ENCODE measurements at places on chromosomes 3 and 15. TPM values are rescaled to one million over a fixed set of nuclear protein-coding genes. Genes with fewer than 3 reads are reported as not detected.

- no peak for DNase-seq
These were observed 18.9 kb downstream of the EFCAB12 start for GRCh38 chr3:129409541-129409940.

GRCh38 chr3:186394566-186395217 lies 32.7 kb upstream of the DGKG start:
- DNase-seq, result no peak

- DNase-seq, result no peak
These were observed 31.1 kb upstream of the RNU6-1 start for GRCh38 chr15:67870868-67871408.

DNA sequence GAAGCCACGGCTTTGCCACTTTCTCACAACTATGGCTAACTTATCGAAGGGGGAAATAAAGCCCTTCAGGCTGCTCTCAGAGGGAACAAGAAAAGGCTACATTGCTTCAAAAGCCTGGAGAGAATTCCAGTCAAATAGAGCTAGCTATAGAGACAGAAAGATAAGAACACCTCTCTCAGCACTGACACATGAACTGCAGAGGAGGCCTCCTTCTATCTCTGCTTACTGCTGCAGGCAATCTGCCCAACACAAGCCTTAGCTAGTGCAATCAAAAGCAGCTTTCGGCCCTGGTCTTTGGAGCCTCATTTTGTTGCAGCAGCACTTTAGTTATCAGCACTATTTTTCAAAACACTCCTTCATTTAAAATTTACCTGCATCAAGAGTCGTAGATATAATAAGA lies 118.4 kb upstream of the ROBO1 start:
- DNase-seq, result no peak

DNA sequence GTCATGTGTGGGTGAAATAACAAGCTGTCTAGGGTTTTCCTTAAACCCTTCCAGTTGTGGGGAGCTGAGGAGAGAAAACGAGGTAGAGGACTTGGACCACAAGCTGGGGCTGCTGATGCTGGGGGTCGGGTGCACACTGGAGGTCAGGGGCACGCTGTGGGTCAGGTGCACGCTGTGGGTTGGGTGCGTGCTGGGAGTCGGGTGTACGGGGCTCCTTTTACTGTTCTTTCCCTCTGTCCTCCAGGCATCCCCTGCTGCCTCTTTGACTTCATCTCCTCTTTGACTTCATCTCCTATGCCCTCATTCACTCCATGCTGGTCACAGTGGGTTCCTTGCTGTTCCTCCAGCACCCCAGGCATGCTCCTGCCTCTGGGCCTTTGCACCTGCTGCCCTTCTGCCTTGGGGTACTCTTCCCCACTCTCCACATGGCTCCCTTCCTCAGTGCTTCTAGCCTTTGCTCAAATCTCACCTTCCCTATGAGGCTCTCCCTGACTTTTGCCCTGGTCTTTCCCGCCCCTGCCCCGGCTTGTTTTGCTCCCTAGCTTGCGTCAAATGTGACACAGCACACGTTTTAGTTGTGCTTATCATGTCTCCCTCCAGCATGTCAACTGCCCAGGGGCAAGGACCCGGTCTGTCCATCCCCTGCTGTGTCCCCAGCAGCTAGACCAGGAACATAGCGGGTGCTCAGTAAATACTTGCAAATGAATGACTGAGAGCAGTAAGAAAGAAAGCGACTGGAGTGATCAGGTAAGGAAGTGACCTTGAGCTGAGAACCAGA lies 45.4 kb downstream of the WNT7A start:
- no peak for DNase-seq

DNA sequence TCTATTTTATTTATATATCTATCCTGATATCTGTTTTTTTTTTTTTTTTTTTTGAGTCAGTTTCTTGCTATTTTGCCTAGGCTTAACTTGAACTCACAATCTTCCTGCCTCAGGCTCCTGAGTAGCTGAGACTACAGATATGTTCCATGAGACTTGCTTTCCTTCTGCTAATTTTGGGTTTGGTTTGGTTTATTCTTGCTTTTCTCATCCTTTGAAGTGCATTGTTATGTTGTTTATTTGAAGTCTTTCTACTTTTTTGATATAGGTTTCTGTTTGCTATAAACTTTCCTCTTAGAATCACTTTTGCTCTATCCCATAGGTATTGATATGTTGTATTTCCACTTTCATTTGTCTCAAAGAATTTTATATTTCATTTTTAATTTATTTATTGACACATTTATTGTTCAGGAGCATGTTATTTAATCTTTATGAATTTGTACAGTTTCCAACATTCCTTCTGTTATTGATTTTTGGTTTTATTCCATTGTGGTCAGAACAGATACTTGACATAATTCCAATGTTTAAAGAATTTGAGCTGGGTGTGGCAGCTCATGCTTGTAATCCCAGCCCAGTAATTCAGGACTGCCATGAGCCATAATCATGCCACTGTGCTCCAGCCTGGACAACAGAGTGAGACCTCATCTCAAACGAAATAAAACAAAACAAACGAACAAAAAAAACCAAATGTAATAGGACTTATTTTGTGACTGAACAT lies 62.3 kb upstream of the PLSCR4 start:
- no peak for DNase-seq

DNA sequence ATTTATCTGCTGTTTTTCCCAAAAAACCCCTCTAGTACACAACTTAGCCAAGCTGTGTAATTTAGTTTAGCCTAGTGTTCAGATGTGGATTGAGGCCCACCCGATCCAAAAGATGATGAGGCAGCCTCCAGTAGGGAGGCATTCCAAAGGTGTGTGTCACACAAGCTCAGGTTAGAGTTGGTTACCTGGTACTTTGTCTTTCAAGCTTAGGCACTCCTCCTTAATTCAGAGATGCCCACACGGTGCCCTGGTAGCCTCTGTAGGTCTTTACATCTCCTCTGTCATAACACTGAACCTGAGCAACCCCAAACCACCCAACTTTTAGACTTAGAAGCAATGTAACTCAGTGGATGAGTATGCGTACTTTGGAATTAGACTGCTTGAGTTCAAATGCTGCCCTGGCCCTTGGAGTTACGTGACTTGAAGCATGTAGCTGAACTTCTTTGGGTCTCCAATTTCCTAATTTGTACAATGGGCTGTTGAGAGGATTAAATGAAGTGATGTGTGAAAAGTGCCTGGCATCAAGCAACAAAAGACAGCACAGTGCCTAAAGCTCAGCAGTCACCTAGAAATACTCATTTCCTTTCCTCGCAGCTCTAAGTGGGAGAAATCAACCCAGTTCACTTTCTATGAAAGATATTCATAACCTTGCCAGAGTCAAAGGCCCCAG lies 284.6 kb upstream of the RARB start:
- DNase-seq, result no peak

DNA sequence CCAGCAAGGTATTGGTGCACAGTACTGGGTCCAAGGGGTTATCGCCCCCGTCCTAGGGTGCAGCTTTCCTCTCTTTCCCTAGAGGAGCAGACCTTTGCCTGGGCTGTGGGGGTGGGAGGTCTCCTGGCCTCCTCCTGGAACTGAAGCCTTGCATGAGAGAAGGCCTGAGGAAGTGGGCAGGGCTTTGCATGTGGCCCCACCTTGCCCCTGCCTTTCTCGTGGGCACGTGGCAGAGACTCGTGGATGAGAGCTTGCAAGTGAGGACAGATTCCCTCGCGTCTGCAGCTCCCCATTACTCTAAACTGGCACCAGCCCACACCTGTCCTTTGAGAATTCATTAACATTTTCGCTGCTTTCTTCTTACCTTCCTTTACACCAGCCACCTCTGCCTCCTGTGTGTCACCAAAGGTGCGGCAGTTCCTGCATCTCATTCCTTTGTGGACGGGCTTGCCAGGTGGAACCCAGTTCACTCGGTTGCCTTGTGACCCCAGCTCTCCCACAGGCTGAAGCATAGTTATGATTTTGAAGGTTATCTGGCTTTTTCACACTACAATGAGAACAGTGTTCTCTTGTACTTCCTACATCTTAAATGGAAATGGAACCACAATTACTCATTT lies 40.9 kb upstream of the NR2C2 start:
- no peak for DNase-seq

- no peak for DNase-seq
These were observed 1.0 kb upstream of the CCR5 start for GRCh38 chr3:46369675-46370132.

DNA sequence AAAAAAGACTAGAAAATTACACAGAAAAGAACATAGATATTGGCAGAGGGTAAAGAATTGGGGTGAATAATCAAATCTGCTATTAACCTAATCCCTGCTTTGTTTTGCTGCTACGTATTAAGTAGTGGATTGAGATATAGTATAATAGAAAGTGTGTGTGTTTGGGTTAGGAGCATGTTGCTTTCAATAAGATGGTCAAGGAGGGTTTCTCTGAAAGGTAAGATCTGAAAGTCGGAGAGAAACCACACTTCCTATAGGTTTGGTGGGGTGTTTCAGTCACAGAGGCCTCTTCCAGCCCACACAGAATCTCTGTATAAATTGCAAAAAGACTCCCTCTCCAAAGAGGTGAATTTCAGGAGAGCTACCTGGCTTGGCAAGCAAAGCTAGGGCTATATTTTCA lies 345.7 kb upstream of the SATB1 start:
- no peak for DNase-seq

DNA sequence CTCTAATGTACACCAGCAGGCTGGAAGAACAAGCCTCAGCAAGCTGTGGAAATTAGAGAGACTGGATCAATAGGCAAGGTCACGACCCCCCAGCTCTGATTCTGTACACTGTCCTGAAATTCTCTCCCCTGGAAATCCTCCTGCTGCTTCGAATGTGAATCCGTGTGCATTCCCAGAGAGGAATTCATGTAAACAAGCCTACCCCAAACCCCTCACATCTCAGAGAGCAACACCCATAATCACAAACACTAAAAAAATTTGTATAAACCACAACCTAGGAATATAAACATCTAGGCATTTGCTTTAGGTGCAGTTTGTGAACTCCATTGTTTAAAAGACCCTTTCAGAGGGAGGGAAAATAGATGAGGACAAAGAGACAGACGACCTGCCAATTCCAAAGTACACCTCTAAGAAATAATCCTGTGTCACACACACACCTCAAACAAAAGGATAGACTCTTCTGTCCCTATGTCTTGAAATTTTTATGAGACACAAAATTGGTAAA lies 325.2 kb downstream of the WDR72 start:
- DNase-seq, result no peak

GRCh38 chr15:100721758-100722550 lies 119.6 kb downstream of the ASB7 start:
- peak; percentile 96 for DNase-seq

DNA sequence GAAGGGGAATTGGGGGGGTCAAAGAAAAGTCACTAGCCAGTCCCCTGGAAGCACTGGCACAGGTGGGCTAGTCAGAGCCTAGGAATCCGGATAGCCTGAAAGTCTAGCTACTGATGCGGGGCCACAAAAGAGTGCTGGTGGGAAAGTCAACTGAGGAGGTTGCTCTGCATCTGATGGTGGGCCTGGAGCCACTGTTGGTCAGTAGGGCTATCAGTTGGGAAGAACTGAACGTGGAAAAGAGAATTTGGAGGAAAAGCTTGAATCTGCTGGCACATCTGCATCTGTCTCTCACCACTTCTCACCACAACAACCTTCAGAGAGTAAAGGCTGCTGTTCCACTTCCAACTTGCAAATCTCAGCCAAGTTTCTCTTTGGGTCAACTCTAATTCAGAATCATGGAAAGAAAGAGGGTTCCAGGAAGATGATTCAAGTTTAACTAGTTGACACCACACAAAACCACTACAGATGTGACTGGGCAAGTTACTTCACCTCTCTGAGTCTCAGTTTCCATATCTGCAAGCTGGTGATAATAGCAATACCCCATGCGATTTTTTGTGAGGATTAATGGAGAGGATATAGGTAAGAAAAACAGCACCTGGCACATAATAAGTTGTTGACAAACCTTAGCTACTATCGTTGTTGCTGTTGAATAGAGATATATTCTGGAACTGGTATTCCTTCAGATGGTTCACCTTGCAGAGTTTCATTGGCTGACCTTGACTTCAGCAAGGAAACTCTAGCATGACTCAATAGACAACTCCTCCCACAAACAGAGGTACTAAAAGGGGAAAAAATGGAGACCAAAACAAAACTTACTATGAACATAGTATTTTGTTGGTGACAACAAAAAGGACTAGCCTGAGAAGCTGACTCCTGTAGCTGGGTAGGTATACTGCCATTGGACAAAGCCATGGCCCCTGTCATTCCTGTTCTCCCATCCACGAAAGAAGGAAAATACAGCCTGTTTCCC lies 280.2 kb upstream of the STT3B start:
- DNase-seq, result no peak

- DNase-seq, result no peak
These were observed 301.7 kb upstream of the UMPS start for GRCh38 chr3:124428372-124429128.

- no peak for DNase-seq
These were observed 25.8 kb upstream of the POLG start for GRCh38 chr15:89360294-89360971.

- no peak for DNase-seq
These were observed 322.7 kb upstream of the ZNF717 start for GRCh38 chr3:76107935-76108570.

GRCh38 chr15:81000144-81000623 lies 539 bp upstream of the TLNRD1 start:
- no peak for DNase-seq

- no peak for DNase-seq
These were observed 45.9 kb upstream of the CP start for GRCh38 chr3:149267565-149267964.

DNA sequence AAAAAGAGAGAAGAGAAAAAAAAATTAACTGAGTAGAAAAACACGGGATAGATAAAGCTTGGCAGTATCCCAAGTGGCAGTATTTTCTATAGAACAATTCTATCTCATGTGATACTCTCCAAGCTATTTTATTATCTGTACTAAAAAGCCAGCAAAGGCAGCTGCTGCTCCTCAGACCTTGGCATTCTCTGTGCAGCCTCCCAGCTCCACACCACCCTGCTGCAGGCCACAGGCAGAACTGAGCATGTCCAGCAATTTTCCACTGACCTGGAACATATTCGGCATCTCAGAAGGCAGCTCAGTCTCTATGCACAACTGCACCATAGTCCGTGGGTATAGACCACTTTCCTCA lies 1161.4 kb downstream of the IGSF11 start:
- peak; percentile 69 for DNase-seq

- peak; percentile 81 for DNase-seq
These were observed 4.4 kb upstream of the CLEC3B start for GRCh38 chr3:45021524-45022297.

The GRK7 gene
- not detected for total RNA-seq

The PSTPIP1 gene
- 7.4 TPM for total RNA-seq

The OR5K2 gene
- total RNA-seq, result not detected

The EEFSEC gene
- total RNA-seq, result 12.2 TPM

The TTLL13 gene
- not detected for total RNA-seq

The CD96 gene
- total RNA-seq, result 2.3 TPM

The A4GNT gene
- total RNA-seq, result not detected

The LCTL gene
- total RNA-seq, result not detected

The LHFPL4 gene
- not detected for total RNA-seq

The ABI3BP gene
- total RNA-seq, result 177 TPM

The HRG gene
- not detected for total RNA-seq

The OIP5 gene
- total RNA-seq, result 1.1 TPM

The ROPN1 gene
- total RNA-seq, result not detected

The AGTR1 gene
- 38.4 TPM for total RNA-seq

The MUC20 gene
- 20.8 TPM for total RNA-seq

The NOX5 gene
- not detected for total RNA-seq

The CP gene
- 6.6 TPM for total RNA-seq

Measured in sigmoid colon (tissue), 7 donors.